Fibroblast of skin of back (primary cell): ENCODE measurements at places on chromosomes 4 and X.

DNA sequence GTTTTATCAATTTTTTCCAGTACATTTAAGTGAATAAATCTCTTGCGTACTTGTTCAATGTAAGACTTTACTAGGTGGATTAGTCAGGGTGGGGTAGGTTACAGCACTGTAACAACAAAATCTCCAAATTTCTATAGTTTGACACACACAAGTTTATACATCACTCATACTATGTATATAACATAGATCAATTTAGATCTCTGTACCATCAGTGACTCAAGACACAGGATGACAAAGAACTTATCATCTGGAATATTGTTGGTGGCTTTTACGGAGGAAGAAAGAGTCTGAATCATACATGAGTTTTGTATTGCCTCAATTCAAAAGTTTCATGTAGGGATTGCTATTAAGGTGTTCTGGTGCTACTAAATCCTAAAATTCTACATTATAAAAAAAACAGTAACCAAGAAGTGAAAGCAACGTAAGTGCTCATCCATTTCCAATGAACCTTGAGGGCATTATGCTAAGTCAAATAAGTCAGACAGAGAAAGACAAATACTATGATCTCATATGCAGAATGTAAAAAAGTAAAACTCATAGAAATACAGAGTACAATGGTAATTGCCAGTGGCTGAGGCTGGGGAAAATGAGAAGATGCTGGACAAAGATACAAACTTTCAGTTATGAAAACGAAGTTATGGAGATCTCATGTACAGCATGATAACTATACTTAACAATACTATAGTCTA lies 98.0 kb upstream of the DKK2 start:
- DNase-seq, result no peak

GRCh38 chr4:83285055-83285407 lies 433 bp upstream of the COQ2 start:
- DNase-seq, result peak; percentile 42

GRCh38 chr4:80878218-80878617 lies 152.3 kb upstream of the BMP3 start:
- DNase-seq, result no peak

DNA sequence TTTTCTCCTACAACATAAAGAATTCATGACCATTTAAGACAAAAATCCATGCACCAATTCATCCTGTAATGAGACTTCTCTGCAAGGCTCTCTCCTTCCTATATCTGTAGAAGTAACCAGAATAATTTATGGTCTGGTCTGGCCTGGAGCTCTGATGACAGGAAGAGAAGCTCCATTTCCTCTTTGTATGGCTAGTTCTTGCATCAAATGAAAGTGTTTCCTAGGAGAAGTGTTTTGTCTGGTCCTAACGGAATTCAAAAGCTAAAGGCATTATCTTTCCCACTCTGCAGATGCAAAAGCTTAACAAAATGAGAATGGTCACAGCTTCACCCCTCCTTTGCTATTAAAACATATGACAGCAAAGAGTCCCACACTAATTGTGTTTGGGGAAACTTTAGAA lies 55.1 kb downstream of the SPATA18 start:
- DNase-seq, result no peak

DNA sequence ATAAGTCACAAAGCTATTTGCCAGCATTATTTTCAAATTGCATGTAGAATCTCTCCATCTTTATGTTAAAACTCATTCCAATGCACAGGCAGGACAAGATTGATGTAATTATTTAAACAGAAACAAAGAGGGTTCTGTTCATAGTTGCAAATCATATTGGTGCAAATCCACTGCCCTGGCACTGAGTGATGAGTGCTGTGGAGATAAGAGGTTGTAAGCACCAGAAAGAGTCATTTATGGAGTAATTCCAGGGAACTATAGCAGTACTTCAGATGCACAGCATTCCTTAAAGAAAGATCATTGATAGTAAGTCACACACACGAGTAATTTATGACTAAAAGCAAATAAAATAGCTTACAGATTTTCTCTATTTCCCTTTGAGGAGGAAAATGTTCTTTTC lies 337.7 kb upstream of the CTSO start:
- DNase-seq, result peak; percentile 82

- no peak for DNase-seq
Measured at GRCh38 chr4:153668647-153669046, 15.4 kb upstream of the TLR2 start.

DNA sequence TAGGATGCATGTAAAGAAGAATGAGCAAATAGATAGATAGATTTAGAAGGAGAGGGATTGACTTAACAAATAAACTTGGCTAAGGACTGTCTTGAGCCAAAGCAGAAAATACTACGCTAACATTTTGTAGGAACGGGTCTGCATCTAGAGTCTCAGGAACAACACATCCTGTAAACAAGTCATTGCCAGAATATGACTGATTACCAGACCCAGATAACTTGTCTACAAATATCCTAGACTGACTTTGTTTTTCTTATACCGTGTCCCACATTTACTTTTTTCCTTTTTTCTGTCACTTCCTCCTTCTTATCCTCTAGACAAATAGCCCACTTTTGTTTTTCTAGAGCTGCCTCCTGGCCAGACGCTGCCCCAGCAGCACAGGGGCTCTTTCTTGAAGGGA lies 393.6 kb downstream of the PDGFC start:
- no peak for DNase-seq

- DNase-seq, result no peak
Measured at GRCh38 chr4:188002751-188003150, 7.2 kb downstream of the ZFP42 start.

DNA sequence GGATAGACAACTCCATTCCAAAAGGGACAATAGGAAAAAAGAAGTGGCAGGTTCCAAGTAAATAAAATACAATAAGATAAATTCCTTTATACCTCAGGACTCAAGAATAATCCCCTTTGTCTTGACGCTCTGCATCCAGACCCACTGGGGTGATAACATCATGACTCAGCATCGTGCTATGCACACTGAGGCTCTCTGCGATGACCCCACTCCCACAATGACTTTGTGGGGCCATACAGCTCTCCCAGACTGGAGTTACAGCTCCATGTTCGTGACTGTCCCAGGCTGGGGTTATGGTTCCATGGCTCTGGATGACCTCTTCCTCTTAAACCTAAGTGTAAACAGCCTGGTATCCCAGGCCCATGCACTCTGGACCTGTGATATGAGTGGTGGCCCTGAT lies 254.5 kb upstream of the ADGRL3 start:
- peak; percentile 8 for DNase-seq

GRCh38 chrX:110741213-110741796 lies 54.3 kb downstream of the CHRDL1 start:
- DNase-seq, result peak; percentile 16

DNA sequence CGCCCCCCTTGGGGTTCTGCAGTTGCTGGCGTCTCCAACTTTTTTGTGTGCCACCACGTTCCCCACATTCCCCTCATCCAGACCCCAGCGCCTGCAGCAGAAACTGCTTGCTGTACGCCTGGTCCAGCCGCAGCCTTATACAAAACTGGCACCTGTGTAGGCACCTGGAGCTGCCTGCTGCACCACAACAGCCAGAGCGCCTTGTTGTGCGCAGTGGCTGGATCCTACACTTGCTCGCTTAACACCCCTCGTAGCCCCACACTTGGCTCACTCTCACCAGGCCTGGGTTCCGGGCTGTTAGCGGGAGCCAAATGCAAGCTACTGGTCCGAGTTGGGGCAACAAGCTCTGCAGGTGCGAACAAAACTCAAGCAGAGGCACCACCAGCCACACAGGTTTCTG lies 136.8 kb downstream of the TECRL start:
- DNase-seq, result no peak

DNA sequence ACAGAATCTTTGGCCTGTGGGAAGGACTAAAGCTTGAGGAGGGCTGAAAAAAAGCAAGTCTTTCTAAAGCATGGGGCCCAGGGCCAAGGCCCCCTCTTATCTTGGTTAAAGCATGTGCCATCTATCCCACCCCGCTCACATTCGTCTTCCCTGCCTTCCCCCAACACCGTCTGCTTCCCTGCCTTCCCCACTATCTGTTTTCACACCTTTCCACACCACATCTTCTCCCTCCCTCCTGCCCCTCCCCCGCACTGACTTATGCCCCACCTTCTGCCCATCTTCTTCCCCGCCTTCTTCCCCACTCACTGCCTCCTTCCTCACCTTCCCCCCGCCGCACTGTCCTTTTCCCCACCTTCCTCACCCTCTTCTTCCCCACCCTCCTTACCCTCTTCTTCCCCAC lies 890 bp upstream of the NAP1L5 start:
- no peak for DNase-seq

- DNase-seq, result peak; percentile 97
Measured at GRCh38 chr4:41214136-41214824, at the start of gene APBB2. APBB2 (minus strand) TSS chr4:41214542; CDS start chr4:41033254, 181,288 bp downstream.

DNA sequence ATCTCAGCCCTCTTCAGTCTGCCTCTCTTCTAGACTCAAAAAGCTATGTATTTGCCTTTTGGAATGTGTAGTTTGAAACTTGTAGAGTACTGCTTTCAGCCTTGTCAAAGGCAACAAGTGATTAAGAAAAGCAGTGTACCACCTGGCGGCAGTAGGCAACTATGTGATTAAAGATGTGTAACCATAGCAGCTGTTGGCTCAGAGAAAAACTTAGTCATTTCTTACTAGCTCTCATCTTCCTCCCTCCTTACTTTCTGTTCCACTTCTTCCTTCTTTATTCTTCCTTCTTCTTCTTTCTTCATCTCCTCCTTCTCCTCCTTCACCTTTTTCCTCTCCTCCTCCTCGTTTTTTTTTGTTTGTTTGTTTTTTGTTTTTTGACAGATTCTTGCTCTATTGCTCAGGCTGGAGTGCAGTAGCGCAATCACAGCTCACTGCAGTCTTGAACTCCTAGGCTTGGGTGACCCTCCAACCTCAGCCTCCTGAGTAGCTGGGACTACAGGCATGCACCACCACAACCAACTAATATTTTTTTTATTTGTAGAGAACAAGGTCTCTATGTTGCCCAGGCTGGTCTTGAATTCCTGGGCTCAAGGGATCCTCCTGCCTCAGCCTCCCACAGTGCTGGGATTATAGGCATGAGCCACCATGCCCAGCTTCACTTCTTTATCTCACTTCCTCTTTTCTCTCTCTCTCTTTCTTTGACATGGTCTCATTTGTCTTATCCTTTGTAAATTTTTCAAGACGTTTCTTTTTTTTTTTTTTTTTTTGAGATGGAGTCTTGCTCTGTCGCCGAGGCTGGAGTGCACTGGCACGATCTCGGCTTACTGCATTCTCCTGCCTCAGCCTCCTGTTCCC lies 32.6 kb downstream of the ABHD18 start:
- DNase-seq, result peak; percentile 5

DNA sequence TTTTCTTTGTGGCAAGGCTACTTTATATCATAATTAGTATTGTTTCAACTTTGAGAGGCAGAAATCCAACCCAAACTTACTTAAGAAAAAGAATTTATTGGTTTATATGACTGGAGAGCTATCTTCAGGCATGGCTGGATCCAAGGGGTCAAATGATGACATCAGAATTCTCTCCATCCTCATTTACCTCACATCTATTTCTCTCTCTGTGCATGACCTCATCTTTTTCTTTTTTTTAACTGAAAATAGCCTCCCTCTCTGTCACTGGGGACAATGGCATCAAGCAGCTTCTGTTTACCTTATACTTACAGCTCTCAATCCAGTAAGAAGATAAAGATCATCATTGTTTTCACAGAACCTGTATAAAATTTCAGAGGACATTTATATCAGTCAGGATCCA lies 12.0 kb upstream of the EXOC1L start:
- DNase-seq, result no peak

DNA sequence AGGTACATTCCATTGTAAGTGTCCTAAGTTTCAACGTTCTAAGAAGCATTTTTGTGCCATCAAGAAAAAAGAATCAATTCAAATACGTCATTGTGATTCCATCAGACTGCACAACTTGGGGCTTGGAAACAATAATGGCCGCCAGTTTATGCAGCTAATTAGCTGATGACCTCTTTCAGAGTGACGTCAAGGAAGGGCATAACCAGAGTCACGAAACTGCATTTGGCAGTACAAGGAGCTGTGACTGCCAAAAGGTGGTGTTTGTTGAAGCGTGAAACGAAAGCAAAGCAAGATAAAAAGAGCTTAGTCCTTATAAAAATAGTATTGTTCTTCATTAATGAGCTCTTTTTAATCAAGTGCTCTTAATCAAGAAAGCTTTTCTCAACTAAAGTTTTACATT lies 81.1 kb upstream of the SH3RF1 start:
- no peak for DNase-seq

GRCh38 chrX:154749856-154750255 lies 1.0 kb downstream of the GAB3 start:
- DNase-seq, result no peak

DNA sequence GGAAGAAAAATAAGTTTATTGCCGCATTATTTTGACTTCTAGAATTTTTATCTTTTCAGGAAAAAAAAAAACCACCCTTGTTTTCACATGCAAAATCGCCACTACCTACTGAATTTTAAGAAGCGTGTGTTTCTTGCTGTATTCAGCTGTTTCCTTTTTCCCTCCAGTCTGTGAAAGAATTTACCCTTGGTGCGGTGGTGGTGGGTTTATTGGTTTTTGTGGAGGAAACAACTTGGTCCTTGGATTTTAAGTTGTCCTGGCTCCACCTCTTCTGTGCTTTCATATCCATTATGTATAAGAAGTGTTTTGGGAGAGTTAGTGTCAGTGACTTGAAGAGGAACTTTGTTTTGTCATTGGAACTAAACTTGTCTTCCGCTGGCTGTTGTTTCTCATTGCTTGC lies 8.1 kb downstream of the RAPGEF2 start:
- DNase-seq, result no peak

- no peak for DNase-seq
Measured at GRCh38 chr4:114497116-114497515, 101.5 kb upstream of the UGT8 start.

DNA sequence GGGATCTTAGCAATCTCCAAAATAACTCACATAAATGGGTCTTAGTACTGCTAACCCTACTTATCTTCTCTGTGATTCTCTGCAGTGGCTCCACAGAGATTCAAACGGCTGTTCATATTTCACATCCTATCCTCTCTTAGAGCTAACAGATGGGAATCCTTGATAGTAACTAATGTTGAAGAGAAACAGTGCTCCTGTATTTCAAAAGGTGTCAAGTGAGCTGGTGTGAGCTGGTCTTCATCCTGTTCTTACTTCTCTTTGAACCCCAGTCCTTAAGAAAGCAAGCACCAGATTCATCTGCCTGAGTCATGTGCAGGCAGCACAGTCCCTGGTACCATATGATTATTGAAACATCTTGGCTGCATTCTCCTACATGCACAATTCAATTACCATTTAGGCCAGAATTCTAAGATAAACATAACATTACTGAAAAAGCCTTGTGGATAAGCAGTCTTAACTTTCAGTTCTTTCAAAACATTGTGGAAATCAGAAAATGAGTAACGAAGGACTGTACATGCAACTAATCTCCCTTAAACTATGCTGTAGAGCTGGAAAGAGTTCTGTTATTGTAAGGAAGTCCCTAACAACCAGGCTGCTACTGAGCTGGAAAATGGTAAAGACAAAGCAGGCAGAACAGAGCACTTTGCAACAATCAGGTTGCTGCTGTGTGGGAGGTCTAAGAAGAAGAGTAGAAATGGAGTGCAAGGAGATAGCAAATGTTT lies 153.1 kb downstream of the NPNT start:
- DNase-seq, result peak; percentile 33

DNA sequence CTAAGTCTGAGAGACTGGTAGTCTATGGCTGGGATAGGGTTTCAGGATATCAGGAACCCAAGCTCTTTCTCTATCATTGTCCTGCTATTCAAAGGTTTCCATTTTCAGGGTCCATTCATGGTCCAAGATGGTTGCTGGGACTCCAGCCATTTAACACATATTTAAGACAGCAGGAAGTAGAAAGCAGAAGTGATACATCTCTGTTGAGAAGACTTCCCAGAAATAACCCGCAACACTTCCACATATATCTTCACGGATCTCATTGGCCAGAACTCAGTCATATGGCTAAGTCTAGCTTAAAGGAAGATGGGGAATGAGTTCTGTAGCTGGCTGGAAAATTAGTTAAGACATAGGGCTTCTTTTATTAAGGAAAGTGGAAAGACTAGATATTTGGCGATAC lies 23.8 kb downstream of the CTSO start:
- DNase-seq, result no peak
